ENCODE measurements at places on chromosomes 16 and 17.
A peak's percentile ranks its signal among the peaks of the same experiment; 100 is the strongest.

GRCh38 chr17:73622381-73622780 is 21.9 kb downstream of the SDK2 start:
- DNase-seq, result no peak

- no peak for DNase-seq
These were observed 46.5 kb downstream of the CDK5R1 start for GRCh38 chr17:32533296-32533695.

DNA sequence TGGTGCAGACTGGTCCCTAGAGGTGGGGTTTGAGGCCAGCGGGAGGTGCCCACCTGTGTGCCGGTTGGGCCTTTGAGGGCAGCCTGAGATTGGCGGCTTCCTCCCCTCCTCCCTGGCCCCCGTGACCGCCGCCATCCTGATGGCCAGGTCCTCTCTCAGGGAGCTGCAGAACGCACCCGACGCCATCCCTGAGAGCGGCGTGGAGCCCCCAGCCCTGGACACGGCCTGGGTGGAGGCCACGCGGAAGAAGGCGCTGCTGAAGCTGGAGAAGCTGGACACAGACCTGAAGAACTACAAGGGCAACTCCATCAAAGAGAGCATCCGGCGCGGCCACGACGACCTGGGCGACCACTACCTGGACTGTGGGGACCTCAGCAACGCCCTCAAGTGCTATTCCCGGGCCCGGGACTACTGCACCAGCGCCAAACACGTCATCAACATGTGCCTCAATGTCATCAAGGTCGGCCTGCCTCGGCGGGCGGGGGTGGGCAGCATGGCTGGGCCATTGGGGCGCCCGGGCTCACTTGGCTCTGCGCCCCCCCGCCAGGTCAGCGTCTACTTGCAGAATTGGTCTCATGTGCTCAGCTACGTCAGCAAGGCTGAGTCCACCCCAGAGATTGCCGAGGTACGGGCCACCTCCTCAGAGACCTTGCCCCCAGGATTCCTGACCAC is 2.8 kb downstream of the GPS1 start:
- no peak for DNase-seq

GRCh38 chr16:4320571-4321137 is 4.8 kb downstream of the GLIS2 start:
- no peak for DNase-seq

- DNase-seq, result peak; percentile 19
These were observed at the start of gene ITGAX for GRCh38 chr16:31354394-31355291. TSS of gene ITGAX (plus strand) at chr16:31355176. CDS start at chr16:31355255, 79 bp downstream.

GRCh38 chr17:83108709-83109108 is 29.3 kb downstream of the METRNL start:
- DNase-seq, result no peak

DNA sequence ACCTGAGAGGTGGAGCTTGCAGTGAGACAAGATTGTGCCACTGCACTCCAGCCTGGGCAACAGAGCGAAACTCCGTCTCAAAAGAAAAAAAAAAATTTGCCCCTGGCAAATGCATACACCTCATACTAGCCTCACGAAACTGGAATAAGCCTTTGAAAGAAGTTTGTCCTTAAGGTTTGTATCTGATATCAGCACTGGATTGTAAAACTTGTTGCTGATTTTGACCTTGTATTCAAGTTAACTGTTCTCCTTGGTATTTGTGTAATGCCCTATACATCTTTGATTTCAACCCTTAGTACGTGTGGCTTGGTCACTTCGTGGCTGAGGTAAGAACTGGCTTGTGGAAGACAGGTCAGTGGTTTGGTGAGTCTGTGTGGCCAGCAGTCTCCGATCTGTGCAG is 6.2 kb upstream of the FLCN start:
- DNase-seq, result no peak

- peak; percentile 100 for DNase-seq
These were observed 38.5 kb downstream of the TBC1D16 start for GRCh38 chr17:79997011-79997660.

- peak; percentile 64 for DNase-seq
These were observed 16.6 kb downstream of the COPRS start for GRCh38 chr17:31842195-31843069.

- no peak for DNase-seq
These were observed at the start of gene SNX20 for GRCh38 chr16:50681021-50681885. TSS of gene SNX20 (minus strand) at chr16:50681312. CDS start at chr16:50677526, 3,786 bp downstream.

DNA sequence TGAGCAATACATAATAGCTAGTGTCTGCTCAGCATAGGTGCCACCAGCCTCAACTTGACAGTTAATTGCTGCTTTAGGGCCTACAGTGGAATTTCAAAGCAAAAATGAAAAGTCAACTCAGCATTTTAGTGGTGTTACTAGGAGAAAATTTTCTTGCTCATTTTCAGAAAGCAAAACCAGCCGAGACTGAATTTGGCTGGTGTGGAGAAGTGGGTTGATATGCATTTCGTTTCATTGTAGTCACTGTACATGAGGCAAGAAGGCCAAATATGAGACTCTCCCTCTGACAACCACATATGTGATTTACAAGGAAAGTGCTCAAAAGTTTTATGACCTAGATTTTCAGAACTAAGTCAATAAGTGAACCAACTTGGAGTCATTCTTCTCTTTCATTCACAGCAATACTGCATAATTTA is 54.0 kb downstream of the DUSP14 start:
- DNase-seq, result no peak

DNA sequence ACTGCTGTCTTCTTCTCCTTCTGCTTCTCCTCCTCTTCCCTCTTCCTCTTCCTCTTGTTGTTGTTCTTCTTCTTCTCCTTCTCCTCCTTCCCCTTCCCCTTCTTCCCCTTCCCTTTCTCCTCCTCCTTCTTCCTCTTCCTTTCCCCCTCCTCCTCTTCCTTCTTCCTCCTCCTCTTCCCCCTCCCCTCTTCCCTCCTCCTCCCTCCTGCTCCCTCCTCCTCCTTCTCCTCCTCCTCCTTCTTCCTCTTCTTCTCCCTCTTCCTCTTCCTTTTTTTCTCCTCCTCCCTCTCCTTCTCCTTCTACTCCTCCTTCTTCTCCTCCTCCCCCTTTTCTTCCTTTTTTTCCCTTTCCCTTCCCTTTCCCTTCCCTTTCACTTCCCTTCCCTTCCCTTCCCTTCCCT is 245.0 kb upstream of the IRX5 start:
- no peak for DNase-seq

- no peak for DNase-seq
These were observed 17.1 kb upstream of the PHF12 start for GRCh38 chr17:28968231-28968913.

DNA sequence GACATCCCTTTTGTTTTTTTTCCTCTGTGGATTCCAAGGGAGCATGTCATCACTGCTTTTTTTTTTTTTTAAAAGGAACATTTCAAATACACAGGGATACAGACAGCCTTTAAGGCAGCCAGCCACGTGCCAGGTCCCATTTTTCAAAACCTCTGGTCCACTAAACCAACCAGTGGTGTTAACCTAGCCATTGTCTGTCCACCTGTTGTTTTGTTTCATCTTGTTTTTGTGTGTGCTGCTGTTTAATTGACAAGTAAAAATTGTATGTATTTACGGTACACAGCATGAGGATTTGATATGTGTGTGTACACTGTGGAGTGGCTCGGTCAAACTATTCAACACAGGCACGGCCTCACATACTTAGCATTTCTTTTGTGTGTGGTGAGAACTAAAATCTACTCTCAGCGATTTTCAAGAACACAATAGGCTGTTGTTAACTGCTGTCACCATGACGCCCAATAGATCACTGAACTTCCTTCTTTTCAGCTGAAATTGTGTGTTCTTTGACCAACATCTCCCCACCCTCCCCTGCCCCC is 19.2 kb downstream of the TMEM114 start:
- DNase-seq, result no peak

DNA sequence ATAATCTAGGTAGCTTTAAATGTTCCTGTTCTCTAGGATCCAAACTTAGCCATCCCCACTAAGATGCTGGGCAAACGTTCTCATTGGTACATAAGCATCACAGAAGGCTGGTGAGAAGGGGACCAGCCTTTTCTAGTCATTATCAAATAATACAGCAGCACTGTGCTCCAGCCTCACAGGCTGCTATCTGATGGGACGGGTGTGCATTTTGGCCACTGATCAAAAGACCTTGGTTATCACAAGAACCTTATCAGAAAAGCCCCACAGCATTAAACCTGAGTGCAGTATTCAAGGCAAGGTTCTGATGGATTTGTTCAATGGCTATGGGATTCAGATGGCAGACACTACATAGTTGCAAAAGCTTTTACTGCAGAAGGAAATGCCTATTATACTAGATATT is 19.1 kb upstream of the KPNB1 start:
- no peak for DNase-seq

- no peak for DNase-seq
These were observed at the start of gene TMEM95 for GRCh38 chr17:7355053-7355452. TSS of gene TMEM95 (plus strand) at chr17:7355156. CDS start at chr17:7355205, 49 bp downstream.

DNA sequence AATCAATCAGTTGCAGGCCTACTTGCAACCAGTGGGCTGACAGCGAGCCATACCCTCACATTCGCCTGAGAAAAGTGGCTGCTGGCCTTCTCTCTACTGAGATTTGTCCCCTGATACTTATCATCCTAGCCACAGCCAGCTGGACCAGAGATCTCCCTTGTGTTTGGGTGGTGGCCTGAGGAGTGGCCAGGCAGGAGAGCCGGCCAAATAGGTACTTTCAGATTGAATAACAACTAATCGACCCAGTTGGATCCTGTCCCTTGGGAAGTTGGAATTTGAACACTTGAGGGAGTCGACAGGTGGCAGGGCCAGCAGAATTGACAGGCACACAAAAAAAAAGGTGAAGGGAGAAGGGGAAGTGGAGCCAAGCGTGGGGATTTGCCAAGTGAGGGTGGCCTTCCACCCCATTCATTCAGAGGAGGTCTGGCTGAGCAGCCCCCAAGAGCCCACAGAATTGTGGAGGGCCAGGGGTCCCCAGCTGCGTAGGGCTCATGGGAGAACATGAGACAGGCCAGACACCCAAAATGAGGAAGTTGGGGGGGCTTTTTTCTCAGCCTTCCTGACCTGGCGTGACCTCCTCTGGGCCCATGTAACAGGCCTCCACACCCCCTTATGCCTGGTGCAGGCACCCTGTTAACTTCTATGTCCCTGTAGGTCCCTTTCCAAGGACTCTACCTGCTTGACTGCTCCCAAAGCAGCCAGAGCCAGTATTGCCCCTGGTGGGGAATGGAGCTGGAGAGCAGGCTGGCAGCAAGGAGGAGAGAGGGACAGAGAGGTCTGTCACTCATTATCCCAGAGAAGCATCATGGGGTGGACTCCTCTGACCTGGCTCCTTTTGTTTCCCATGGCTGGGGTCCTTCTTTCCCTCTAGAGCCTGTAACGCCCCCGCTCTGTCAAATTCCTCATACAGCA is 2.9 kb upstream of the RANGRF start:
- DNase-seq, result no peak

DNA sequence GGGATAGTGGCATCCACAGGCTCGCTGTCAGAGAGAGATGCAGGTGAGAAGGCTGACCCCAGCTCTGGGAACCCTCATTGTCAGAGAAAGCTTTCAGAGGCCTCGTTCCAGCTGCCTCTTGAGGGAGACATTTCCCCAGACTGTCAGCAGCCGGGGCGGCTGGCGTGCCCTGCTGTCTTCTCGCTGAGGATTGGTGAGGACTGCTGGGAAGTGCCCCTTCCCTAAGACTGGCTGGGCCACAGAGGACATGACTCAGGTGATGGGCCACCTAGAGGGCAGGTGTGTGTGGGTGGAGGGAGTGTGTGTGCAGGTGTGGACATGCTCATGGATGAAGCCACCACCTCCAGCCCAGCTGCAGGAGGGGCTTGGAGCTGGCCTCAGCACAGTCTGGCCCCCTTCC is 25.3 kb downstream of the SPACA3 start:
- DNase-seq, result no peak

- DNase-seq, result no peak
These were observed 1.2 kb upstream of the MSLN start for GRCh38 chr16:759110-759910.

DNA sequence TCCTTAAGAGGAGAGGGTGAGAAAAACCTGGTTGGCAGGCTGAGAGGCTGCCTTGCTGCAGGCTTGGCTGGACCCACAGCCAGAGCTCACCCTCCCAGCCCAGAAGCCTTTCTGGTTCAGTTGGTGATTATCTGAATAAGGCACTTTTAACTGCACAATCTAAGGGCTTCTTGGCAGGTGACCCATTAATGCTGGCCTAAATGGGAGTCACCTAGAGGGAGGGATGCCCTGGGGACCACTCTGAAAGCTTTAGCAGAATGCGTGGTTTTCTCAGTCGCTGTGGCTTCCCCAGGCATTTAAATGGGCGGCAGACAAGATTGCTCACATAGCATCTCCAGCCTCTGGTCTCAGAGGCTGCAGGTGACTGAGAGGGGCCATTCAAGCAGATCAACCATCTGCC is 33.2 kb upstream of the SHISA9 start:
- no peak for DNase-seq

GRCh38 chr16:86669937-86670749 is 91.8 kb downstream of the FOXL1 start:
- DNase-seq, result no peak

- DNase-seq, result no peak
These were observed 5.8 kb upstream of the RARA start for GRCh38 chr17:40303009-40303657.

- DNase-seq, result no peak
These were observed 127.1 kb downstream of the ENGASE start for GRCh38 chr17:79201536-79202227.

DNA sequence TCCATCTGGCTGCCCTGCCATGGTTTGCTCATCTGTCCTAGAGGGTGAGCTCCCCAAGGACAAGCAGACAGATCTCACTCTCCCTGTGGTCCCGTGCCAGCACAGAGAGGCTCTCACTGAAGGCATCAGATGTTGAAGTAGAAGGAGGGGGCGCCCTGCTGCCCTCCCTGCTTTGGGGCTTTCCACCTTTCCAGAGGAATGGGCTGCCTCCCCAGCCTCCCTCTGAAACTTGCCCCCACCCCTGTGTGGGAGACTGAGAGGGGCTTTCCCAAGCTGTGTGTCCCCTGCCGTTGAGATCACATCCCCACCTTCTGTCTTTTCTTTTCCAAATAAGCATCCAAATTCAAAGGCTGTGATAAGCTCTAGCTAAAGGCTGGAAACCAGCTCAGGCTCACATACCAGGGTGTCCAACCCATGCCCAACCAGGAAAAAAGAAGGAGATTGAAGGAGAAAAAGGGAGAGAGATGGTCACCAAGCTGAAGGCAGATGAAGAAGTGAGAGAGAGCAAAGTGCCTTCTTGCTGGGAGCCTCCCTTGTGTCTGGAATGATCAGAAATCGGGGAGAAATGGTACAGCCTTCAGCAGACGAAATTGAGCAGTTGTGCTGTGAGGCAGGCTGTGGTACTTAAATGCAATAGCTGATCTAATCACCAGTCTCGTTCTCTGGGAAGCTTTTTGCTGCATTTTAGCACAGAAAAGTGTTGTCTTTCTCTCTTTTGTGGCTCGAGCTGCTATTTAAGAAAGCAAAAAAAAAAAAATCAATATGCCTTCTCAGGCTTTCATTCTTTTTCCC is 145.9 kb upstream of the LHX1 start:
- DNase-seq, result no peak
